Stimulated activated naive CD4-positive, alpha-beta T cell (primary cell): ENCODE measurements at places on chromosomes 4 and X.

DNA sequence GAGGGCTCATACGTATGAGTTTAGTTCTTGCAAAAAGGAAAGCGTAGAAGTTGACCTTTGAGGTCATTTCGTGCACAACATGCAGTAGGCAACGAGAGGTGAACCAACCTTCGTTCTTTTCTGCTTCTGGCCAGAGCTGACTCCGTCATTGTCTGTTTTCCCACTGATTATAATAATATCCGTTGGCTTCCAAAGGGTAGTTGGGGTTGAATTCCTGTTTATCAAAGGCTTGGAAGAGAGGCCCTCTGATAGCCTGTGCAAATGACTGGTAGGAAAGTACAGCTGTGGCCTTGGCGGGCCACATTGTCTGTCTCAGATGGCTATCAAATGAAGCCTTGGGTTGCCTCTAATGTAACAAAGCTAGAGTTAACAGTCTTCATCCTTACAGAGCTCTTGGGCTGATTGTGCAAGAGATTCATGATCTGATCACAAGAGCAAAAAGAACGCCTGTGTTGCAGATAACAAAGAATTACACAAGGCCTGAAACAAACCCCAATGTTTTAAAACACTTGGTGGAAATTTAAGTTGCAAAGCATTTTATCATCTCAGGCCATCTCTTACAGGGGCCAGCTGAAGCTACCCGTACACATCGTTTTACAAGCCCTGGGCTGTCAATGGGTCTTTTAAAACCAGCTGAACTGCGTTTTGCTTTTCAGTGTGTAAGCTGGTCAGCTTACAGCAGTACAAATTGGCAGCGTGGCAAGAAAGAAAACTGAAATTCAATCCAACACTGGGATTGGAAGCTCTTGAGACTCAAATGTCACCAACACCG, 46.1 kb upstream of the FAM9C start:
- DNase-seq = peak; percentile 25

DNA sequence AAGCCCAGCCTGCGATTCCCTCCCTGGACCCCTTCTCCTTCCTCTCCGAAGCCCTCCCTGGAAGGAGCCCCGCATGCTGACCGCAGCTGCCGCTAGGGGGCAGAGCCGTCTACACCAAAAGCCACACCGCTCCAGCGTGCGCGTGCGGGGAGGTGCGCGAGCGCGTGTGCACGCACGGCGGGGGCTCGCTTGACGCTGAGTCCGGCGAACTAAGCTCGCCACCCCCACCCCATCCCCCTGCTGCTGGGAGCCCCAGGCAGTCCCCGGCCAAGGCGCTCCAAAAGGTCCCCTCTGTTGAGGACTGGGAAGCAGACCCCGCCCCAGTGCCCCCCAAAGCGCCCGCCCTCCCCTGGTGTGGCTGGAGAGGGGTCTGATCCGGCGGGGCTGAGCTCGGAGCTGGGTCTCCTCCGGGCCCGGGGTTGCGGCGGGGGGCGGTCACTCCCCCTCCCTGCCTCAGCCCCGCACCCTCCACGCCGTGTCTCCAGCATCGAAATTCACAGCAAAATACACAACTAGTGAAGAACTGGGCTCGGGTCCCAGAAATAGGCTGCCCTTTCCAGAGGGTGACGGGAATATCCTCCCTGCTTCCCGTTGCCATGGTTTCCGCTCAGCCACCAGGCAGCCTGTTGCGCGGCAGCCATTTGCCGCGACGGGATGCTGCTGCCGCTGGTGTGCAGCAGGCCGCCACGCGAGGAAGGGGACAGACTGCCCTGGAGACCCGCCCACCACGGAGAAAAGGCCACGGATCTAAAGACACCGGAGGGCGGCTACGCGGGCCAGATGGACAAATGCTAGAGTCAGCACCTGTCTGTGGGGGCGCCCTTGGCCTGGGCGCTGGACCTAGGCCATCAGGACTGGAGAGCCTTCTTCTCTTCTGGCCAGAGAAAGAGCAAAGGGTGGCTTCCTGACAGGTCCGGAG, 11.2 kb upstream of the CCNQ start:
- peak; percentile 75 for DNase-seq

- no peak for DNase-seq
Observed at GRCh38 chr4:143346206-143346605, 9.5 kb downstream of the GAB1 start.

DNA sequence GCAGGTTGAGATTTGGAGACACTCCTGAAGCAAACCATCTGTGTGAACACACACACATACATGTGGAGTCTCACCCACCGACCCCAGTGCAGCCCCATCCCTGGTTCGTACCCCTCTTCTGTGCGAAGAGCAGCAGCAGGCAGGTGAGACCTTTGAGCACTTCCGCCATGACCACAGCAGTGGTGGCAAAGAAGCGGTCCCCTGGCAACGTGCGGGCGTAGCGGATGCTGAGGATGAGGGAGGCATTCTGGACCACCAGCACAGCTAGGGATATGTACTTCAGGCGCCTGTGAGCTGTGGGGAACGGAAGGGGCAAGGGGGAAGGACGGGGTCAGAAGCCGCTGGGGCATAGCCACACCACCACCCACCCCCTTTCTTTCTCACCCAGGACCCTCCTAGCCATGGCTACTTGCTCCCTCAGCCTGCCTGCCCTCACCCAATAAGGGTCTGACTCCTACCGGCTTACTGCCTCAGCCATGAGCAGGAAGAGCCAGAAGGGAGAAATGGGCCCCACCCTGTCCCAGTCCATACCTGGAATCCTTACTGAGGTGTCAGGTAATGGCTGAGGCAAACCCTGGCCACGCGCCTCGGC, 1.6 kb downstream of the SLC35A2 start:
- DNase-seq = no peak

- DNase-seq = no peak
Observed at GRCh38 chr4:140233791-140234696, 80.1 kb upstream of the MAML3 start.

DNA sequence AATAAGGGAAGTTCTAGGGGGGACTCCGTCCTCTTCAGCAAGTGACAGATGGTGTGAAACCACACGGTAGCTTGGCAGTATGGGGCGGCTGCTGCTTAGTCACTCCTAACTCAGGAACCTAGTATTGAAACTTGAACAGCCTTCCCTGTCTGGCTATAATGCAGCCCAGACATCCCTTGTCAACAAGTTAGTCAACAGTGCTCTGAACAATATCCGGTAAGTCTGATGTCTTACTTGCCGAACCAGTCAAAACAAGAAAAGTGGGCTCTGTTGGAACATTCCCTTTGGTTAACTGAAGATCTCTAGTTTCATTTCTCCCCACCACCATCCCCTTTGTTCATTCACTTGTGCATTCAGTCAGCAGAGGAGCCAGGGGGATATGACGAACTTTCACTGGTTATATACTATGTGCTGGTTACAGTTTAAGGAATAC, 18.7 kb upstream of the CXCL13 start:
- no peak for DNase-seq
